ENCODE measurements at places on chromosomes 16 and 17.
A peak's percentile ranks its signal among the peaks of the same experiment; 100 is the strongest.

DNA sequence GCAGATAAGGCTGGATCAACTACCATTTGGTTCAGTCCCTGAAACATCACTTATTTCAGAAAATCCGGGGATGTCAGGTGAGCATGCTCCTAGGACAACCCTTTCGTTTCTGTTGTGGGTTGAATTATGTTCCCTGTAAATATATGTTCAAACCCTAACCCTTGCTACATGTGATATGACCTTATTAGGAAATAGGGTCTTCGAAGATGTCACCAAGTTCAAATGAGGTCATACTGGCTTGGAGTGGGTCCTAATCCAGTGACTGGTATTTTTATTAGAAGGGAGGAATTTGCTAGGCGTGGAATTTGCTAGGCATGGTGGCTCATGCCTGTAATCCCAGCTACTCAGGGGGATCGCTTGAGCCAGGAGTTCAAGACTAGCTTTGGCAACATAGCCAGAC lies 21.3 kb downstream of the SNX20 start:
- no peak for DNase-seq

GRCh38 chr17:78022425-78022824 lies 63.9 kb downstream of the TNRC6C start:
- no peak for DNase-seq

DNA sequence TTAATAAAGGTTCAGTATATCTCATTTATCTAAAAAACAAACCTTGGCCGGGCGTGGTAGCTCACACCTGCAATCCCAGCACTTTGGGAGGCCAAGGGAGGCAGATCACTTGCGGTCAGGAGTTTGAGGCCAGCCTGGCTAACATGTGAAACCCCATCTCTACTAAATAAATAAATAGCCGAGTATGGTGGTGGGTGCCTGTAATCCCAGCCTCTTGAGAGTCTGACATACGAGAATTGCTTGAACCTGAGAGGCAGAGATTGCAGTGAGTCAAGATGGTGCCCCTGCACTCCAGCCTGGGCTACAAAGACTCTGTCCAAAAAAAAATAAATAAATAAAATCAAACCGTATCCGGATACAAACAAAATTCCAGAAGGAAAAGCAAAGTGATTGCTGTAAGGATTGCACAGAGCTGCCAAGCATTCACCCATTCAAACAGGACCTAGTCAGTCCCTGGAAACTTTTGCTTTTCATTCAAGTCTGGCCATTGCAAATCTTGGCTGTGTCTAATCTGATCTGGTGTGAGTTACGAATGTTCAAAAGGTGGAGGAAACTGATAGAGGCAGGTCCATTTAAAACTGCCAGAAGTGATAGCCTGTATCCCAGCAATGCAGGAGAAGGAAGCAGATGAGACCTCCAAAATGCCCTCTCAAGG lies 102.5 kb upstream of the CLEC3A start:
- DNase-seq, result no peak

- no peak for DNase-seq
Measured at GRCh38 chr17:2398182-2398581, 2.7 kb downstream of the MNT start.

GRCh38 chr17:73493956-73494926 lies 150.0 kb downstream of the SDK2 start:
- no peak for DNase-seq

DNA sequence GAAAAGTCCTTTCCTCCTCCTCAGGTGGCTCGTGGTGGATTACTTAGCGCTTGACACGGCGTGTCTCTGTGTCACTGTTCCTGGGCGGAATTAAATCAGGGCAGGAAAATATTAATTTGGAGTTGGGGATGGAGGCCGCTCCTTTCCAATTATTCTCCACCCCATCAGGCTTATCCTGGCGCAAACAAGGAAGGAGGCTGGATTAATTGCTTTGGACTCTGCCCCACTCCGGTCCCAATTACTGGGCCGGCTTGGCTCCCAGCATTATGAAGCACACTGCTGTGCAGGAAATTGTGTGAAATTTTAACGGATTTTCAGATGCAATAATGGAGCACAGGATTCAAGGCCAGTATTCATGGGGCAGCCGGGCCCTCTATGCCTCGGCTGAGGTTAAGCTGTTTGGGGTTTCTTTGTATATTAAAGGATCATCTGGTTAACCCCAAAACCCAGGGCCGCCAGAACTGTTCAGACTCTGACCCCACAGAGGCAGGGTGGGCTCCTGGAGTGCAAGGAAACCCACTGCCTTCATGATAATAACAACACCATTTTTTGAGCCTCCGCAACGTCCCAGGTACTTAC lies 87.8 kb downstream of the MRM1 start:
- DNase-seq, result no peak

DNA sequence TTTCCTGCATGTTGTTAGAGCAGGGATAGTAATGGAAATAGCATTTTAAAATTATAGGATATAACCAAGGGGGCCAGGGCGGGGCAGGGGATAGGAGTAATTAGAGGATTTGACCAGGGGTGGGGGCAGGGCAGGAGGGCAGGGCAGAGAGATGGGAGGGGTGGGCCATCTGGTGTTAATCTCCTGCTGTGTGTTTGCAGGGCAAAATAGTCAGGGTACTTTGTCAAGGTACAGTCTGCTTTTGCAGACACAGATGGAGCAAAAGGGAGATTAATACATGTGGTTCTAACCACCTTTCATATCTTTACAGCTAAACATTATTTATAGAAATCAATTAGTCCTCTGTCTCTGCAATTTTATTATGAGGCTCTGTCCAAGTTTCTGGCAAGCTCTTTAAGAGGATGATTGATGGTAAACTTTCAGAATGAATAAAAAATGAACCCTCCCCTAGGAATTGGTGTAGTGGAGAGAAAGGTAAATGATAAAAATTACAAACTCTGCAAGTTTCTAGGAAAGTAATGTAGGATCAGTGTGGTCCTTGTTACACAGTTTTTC lies 6.6 kb downstream of the ANKFN1 start:
- no peak for DNase-seq

- DNase-seq, result peak; percentile 19
Measured at GRCh38 chr16:81626181-81626674, 152.9 kb upstream of the PLCG2 start.

GRCh38 chr17:71409137-71409536 lies 711.7 kb upstream of the SOX9 start:
- no peak for DNase-seq

DNA sequence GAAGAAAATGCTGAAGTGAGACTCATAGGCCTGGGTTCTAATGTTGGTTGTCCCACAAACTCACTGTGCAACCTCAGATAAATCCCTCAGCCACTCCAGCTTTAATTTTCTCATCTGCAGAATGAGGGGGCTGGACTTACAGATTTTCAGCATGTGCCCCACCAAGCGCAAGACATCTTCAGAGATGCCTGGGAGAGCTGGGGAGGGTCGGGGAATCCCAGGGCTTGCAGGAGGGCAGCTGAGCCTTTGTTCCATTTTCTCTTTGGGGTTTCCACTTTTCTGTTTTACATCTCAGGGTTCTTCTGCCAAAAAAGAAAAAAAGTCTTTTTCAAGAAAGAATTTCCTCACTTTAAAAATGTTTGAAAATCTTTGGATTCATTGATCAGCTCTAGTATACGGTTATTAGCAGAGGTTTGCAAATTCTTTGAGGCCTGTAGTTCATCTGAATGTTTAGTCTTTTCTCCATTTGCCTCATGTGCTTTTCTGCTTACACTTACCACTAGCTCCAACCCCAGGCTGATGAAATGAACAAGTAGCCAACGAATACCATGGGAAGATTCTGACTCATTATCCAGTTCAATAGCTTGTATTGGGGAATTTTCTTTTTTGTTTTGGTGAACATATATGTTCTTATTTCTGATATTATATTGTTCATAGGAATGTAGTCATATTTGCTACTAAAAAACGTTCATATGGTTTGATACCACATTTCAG lies 56.4 kb downstream of the CHD9 start:
- DNase-seq, result no peak

GRCh38 chr17:42531455-42532354 lies 4.3 kb upstream of the NAGLU start:
- no peak for DNase-seq

DNA sequence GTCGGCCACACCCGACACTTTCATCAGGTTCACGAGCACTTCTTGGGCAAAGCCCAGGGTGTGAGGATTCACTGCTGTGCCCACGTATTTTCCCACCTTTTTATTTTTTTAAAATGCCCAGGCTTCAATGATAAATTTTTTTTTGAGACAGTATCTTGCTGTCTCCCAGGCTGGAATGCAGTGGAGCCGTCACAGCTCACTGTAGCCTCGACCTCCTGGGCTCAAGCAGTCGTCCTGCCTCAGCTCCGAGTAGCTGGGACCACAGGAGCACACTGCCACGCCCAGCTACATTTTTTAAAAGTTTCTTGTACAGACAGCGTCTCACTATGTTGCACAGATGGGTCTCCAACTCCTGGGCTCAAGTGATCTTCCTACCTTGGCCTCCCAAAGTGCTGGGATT lies 17.8 kb downstream of the UTS2R start:
- DNase-seq, result no peak

DNA sequence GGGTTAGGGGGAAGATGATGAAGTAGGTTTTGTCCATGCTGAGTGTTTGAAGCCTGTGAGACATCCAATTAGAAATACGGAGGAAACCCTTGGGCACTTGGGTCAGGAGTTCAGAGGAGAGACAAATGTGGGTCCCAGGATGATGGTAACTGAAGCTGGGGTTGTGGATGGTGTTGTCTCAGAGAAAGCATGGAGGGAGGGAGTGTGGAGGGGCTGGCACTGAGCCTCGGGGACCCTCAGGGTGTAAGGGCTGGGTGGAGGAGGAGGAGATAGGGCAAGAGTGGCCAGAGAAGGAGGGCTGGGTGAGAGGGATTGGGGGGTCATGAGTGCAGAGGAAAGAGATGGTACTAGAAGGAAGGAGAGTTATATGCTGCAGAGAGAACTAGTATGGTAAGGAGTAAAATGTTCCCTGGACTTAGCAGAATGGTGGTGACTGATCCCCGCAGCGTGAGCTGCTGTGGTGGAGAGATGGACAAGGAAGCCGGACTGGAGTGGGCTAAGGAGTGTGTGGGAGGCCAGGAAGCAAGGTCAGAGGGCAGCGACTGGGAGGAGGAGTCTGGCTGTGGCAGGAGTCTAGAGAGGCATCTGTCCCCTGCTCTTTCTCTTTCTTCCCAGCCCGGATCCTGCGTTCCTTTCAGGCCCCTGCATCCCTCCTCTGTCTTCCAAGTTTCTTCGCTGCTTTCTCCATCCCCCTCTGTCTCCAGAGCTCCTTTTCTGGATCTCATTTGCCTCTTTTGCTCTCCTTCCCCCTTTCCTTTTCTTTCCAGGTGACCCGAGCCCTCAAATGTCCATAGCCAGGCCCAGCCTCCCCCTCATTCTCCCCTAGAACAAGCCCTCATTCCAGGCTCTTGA lies 3.9 kb upstream of the COL1A1 start:
- no peak for DNase-seq

Data from stimulated activated CD4-positive, alpha-beta T cell treated with anti-CD3 and anti-CD28 coated beads, Interleukin-12 subunit alpha, Interleukin-12 subunit beta, amount 100 ng/mL, for 48 hours (primary cell).